ENCODE measurements at places on chromosomes 4 and X.

DNA sequence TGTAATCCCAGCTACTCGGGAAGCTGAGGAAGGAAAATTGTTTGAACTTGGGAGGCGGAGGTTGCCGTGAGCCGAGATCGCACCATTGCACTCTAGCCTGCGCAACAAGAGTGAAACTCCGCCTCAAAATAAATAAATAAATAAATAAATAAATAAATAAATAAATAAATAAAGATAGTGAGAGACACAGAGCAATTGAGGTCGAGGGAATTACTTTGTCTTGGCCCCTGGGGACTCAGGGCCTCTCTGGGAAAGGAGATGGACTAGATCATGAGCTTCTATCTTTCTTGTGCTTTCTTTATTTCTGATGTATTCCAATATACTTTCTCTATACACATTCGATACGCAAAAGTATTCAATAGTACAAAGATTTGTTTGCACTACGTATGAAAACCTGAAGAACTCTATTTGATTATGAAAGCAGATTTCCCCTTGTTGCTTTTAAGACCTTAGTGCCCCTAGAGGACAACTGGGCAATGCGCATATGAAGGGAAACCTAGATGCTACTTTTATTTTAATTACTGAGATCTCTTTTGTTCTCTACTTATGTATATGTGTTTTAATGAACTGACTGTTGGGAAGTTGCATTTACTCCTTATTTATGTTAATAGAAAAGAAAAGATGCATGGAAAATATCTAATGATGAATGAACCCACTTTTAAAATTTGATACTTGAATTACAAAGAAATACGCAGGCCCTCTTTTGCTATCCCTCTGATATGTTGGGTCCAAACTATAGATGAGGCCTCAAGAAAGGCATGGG is 12.8 kb upstream of the ELOVL6 start:
- DNase-seq: peak; percentile 42

- no peak for DNase-seq
These were observed 5.4 kb upstream of the RGS12 start for GRCh38 chr4:3287271-3287971.

DNA sequence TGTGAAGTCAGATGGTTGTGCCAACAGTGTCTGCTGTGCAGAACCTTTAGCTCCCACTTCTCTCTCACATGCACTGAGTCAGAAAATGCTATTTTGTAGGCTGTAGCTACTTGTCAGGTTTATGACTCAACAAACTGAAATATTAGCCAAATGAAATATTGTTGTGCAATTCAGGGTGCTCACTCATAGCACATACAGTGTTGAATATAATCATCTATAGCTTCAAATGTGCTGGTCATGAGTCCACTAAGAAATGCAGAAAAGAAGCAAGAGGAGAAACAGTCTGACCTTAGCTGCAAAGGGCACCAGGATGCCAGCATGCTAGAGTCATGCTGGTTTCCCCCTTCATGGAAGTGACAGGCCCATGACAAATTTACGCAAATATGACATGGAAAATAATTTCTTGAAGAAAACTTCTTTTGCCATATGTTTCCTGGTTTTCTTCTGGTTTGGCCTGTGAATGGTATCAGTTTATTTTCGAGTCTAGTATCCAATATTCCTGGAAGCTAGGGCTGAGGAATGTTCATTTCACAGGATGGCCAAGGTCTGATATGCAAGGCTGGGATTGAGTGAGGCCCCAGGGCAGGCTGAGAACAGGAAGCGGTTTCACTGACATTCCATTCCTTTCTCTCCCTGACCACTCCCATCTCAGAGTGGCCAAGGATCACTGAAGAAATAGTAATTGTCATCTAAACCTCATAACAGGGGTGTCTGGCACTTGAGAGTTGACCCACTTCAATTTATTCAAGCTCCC is 10.3 kb upstream of the CXCL2 start:
- no peak for DNase-seq

DNA sequence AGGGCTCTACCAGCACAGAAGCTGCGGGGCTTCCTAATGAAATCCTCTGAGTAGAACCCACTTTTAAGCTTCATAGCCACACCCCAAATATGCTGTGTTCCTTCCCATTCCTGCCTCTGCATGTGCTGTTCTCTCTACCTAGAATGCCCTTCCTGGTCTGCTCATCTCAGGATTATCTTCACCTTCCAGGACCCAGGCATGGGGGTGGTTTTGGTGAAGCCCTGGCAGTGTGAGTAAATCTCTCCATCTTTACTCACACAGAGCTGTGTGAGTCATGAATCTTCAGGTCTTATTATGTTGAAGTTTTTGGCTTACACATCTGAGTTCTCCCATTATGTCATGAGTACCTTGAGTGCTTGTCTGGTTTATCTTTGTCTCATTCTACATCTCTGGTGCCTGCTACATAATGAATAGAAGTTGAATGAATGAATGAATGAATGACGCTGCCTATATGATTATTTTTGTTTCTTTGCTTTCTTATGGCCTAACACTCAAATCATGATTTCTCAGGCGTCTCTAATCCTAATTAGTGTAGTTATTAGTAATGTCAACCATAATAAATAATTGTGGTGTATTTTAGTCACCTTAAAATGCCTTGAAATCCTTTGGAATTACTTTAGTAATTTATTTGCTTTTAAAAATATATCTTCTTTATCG is 41.9 kb downstream of the HADH start:
- DNase-seq: no peak

- DNase-seq: no peak
These were observed 1622.8 kb upstream of the IGFBP7 start for GRCh38 chr4:58732973-58733372.

GRCh38 chr4:169079942-169080827 is 70.1 kb upstream of the CBR4 start:
- no peak for DNase-seq

GRCh38 chr4:152536545-152537182 is 772 bp upstream of the FBXW7 start:
- DNase-seq: peak; percentile 43

DNA sequence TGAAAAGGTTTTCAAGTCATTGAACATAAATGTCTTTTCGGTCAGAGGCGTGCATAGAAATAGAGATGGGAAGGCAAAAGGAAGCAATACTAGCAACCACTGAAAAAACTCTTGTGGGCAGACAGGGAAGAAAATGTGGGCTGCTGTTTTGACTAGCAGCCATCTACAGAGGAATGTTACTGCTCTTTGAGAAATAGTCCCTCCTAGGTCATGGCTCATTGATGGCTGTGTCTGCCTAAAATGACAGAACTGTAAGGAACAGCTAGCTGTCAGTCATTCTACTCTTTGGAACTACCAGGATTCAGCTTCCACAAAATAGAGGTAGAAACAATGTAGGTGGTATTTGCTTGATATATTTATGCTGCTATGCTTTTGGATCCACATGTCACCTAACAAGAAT is 26.9 kb upstream of the TMPRSS11B start:
- no peak for DNase-seq

All from NCI-H1436 (cell line).